ENCODE measurements at places on chromosomes 1 and 21. TPM values are rescaled to one million over a fixed set of nuclear protein-coding genes. Genes with fewer than 3 reads are reported as not detected.
A peak's percentile ranks its signal among the peaks of the same experiment; 100 is the strongest.

The OR6K3 gene
- total RNA-seq, result not detected

DNA sequence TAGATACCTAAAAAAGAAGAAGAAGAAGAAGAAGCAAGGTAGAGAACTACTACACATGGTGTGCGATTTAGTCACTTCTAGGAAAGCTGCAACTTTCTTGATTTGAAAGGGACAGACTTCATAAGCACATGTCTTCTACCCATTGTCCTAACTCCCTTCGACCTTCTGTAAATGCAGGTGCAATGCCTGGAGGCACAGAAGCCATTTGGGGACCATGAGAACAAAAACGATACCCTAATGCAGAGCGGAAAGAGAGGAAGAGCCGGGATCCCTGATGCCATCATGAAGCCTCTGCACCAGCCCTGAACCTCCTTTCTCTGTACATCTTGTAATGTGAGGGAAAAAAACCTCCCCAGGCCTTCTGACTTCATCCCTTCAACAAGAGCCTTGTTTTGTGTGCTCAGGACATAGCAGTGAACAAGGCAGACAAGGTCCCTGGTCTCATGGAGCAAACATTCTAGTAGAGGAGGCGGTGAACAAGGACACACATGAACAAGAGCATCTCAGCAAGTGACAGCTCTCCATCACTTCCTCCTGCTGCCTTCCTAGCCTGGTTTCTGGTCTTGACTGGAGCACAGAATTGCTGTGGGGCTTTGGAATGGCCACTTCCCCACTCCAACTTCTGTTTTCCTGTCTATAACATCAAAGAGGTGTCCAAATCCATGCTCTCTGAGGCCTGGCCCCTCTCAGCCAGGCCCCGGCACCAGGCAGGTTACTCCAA lies 5.5 kb upstream of the LAPTM5 start:
- peak overlapping the region; percentile 100 for H3K27ac ChIP-seq
- H3K36me3 ChIP-seq, result no peaks in the 10 kb centered on the region
- H3K4me3 ChIP-seq, result no peak overlapping the region
- peaks cover 47% of the 10 kb centered on the region for H3K4me1 ChIP-seq

GRCh38 chr1:94816030-94816429 lies 4.1 kb upstream of the SLC44A3 start:
- DNase-seq, result no peak
- H3K4me1 ChIP-seq, result peaks cover 2% of the 10 kb centered on the region
- no peak overlapping the region for H3K27ac ChIP-seq
- no peaks in the 10 kb centered on the region for H3K36me3 ChIP-seq
- no peak overlapping the region for H3K4me3 ChIP-seq

- H3K27ac ChIP-seq, result no peak overlapping the region
- no peak for DNase-seq
- no peaks in the 10 kb centered on the region for H3K4me1 ChIP-seq
- peaks cover 20% of the 10 kb centered on the region for H3K27me3 ChIP-seq
- no peak overlapping the region for H3K4me3 ChIP-seq
- H3K36me3 ChIP-seq, result no peaks in the 10 kb centered on the region
These were observed 286.2 kb upstream of the DUSP10 start for GRCh38 chr1:222028116-222028515.

- H3K4me3 ChIP-seq, result no peak overlapping the region
- H3K27ac ChIP-seq, result no peak overlapping the region
- H3K27me3 ChIP-seq, result no peaks in the 10 kb centered on the region
- no peaks in the 10 kb centered on the region for H3K36me3 ChIP-seq
- no peak for DNase-seq
These were observed 99.1 kb upstream of the CAMK1G start for GRCh38 chr1:209484429-209484828.

- H3K4me3 ChIP-seq, result peak within 1 kb of the TSS; percentile 91
- H3K4me1 ChIP-seq, result peaks cover 21% of the 10 kb centered on the region
These were observed at the start of gene THAP3 for GRCh38 chr1:6624710-6625583. THAP3 (plus strand) TSS chr1:6624868; CDS start chr1:6625219, 351 bp downstream.

DNA sequence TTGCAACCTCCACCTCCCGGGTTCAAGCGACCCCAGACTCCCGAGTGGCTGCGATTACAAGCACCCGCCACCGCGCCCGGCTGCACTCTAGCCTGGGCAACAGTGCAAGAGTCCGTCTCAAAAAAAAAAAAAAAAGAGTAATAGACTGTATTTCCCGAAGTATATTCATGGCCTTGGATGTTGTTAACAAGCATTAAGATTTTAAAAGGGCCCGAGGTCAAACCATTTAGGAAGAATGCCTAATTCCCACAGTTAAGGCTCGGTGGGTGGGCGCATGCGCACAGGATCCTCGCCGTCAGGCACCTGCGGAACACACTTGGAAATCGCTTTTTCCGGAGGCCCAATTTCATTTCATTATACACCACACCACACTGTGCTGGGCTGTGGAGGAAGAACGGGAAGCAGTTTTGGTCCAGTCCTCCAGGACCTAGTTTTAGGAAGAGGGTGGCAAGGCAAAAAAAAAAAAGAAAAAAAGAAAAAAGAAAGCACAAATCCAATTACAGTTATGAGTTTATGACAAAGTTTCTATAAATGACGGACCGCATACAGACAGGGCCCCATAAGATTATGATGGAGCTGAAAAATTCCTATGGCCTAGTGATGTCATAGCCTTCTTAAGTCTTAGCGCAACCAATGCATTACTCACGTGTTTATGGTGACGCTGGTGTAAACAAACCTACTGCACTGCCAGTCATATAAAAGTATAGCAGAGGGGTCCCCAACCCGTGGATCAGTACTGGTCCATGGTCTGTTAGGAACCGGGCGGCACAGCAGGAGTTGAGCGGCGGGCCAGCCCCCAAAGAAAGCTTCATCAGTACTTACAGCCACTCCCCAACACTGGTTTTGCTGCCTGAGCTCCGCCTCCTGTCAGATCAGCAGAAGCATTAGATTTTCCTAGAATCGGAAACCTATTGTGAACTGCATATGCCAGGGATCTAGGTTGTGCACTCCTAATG lies 38.2 kb downstream of the H3-3A start:
- H3K4me1 ChIP-seq, result peaks cover 10% of the 10 kb centered on the region
- peak overlapping the region; percentile 88 for H3K4me3 ChIP-seq
- H3K27ac ChIP-seq, result peak overlapping the region; percentile 56

- H3K36me3 ChIP-seq, result no peaks in the 10 kb centered on the region
- H3K27me3 ChIP-seq, result peaks cover 15% of the 10 kb centered on the region
- H3K4me1 ChIP-seq, result peaks cover 20% of the 10 kb centered on the region
- H3K4me3 ChIP-seq, result no peak overlapping the region
These were observed 17.4 kb downstream of the SLC27A3 start for GRCh38 chr1:153792631-153793041.
